ENCODE measurements at places on chromosomes 4 and X.

GRCh38 chr4:100100985-100101384 lies 89.3 kb downstream of the DDIT4L start:
- no peak for DNase-seq

GRCh38 chrX:140733766-140734342 lies 24.3 kb downstream of the LINC00632 start:
- no peak for DNase-seq

DNA sequence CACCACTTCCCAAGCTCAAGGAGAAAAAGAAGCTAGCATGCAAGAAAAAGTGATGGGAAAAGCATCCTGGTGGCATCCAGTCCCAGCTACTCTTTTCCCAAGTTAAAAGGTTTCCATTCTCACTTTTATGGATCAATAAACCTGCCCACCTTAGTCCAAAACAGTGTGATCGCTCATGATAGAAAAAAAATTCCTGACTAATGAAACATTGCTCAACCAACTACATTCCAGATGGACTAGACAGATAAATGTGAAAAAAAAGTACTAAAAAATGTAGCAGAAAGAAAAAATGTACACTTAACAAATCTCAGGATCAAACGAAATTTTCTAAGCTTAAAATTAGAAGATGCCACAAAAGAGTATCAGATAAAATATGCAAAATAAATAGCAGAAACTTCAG lies 312.2 kb downstream of the TMA16 start:
- no peak for DNase-seq

GRCh38 chr4:139042981-139043460 lies 27.4 kb downstream of the NOCT start:
- DNase-seq: no peak

DNA sequence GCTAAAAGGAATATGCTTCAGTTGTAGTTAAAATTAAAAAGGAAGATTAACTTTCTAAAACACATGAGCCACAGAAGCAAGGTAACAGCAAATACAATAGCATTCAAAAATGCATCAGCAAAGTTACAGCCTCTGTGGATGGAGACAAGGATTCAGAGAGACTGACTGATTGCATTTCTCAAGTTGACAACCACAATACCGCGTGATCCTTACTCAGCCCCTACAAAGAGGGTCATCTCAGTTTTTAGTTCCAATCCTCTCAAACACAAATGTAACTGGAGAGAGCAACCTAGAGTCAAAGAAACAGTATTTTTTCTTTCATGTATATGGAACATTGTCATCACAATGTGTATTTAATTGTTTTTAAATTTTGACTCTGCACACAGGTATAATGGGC lies 14.2 kb upstream of the C1QTNF7 start:
- DNase-seq: no peak

GRCh38 chr4:137576446-137576845 lies 44.2 kb upstream of the PCDH18 start:
- no peak for DNase-seq

GRCh38 chr4:173264684-173265185 lies 69.4 kb downstream of the HMGB2 start:
- DNase-seq: no peak
